ENCODE measurements at places on chromosomes 16 and 17.
A peak's percentile ranks its signal among the peaks of the same experiment; 100 is the strongest.

DNA sequence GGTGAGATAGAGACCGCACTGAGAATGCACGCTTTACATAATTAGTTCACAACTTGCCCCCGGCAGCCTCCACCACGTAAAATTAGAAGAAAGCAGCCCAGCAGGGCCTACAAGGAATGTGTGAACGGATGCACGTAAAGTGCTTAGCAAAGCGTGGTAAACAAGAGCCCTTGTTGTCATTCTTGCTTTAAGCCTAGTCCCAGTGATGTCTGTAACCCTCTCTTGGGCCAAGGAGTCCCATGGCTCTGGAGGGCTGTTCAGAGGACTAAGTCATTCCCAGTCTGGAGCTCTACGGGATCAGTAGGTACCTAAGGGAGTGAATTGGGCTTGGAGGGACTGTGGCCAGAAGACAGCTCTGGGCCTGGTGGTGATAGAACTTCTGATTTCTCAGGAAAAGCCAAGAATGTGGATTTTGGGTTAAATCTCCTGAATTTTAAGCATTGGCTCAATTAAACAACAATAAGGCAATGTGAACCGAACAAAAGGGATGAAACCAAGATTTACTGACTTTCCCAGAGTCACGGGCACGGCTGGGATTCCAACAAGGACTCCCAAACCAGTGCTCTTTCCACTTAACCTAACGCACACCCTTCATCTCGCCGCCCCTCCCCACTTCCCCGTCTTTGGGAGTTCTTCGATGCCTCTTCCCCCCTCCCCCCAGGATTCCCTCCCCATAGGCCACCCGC, 775 bp upstream of the CHP2 start:
- no peak for DNase-seq

- DNase-seq: no peak
Measured at GRCh38 chr16:79988089-79988488, 387.6 kb upstream of the MAF start.

GRCh38 chr16:13543850-13544249, 376.1 kb upstream of the ERCC4 start:
- DNase-seq: no peak

DNA sequence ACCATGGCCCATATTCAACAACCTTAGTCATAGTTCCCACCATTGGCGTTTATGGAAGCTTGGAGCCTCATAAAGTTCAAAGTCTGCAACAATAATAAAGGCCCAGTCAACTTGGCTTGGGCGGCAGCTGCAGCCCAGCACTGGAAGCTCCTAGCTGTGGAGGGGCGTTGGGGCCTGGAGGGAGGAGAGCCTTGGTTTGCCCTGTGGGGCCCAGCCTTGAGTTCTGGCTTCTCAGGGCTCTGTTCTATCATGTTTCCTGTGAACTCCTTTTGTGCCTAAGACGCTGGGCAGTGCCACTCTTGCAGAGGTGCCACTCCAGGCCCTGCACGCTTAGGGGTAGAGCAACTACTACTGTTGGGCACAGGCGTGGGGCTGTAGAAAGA, 927 bp upstream of the ENGASE start:
- DNase-seq: no peak

GRCh38 chr16:76705892-76706291, 428.7 kb downstream of the CNTNAP4 start:
- DNase-seq: no peak

- peak; percentile 73 for DNase-seq
Measured at GRCh38 chr17:65332375-65332774, 195.2 kb downstream of the RGS9 start.

DNA sequence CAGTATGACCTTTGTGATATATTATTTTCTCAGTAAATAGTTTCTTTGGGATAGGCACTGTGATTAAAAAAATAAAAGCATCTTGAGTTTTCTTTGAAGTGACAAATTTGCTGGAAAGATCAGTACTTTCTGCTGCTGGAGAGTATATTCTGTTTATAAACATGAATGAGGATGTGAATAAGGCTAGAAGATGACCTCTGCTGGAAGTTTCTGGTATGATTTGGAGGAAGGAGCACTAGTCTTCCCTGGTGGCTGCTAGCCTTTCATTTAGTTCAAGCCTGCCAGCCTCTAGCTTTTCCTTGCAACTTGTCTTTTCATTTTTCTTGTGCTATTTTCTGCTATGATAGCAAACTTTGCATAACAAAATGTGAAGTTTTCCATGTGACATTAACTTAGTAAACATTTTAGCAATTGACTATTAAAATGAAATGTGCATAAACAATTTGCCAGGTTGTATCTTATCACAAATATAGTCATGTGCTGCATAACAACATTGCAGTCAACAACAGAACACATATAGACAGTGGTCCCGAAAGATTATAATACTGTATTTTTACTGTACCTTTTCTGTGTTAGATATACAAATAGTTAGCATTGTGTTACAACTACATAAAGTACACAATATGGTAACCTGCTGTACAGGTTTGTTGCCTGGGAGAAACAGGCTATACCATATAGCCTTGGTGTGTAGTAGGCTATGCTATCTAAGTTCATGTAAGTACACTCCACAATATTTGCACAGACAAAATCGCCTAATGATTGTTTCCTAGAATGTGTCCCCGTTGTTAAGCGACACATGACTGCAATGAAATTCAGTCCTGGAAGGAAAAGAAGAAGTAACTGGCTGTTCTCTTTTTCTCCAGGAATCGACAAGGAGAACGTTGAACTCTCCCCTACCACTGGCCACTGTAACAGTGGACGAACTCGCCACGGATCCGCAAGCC, 18.1 kb upstream of the RAB11FIP4 start:
- peak; percentile 69 for DNase-seq

DNA sequence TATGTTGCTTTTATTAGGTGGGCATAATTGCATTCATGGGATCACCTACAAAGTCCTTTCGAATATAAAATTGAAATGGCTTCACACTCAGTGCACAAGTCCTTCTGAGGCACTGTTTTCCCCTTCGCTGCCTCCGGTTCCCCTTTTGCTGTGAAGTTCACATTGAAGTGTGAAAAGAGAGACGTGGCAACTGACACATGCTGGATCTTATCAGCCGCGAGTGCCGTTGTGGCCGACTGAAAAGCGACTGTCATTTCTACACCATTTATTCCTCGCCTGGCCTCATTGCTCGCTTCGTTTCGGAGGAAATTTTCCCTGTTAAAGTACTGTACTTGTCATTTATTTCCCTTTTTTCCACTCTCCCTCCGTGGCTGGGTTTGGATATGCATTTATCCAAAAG, 423.5 kb downstream of the MAF start:
- no peak for DNase-seq

- DNase-seq: no peak
Measured at GRCh38 chr17:77407321-77408277, 266.8 kb downstream of the SEC14L1 start.

- DNase-seq: no peak
Measured at GRCh38 chr16:59144326-59144725, 410.2 kb upstream of the GOT2 start.

DNA sequence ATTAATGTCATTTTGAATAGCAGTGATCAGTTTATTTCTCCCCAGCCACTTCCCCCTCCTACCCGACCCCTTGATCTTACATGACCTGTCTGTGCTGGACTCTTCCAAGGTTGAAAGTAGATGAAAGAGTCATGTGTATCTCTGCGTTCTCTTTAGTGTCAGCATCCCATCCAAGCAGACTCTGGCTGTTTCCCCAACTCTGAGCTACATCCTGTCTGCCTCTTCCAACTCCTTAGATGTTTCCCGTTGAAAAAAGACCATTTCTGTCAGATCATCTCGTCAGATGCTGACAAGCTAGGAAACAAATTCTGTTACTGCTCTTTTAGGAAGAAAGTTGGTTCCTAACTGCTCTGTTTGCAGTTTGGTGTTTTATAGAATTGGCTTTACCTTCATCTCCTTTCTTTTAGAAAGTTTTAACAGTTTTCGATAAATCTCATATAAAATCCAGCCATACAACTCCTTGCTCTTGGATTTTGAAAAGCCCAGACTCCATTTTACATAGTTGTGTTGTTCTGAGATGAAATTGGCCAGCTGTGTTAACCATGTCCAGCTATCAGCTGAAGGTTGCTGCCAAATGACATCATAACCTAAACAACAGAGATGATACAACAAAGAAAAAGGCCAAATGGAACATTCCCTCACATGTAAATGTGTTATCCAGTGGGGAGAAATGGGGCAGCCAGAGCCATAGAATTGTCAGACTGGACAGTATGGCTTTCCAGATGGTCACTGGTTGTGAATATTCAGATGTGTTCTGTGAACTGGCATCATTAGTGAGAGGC, 43.5 kb downstream of the CYB561 start:
- DNase-seq: peak; percentile 17

DNA sequence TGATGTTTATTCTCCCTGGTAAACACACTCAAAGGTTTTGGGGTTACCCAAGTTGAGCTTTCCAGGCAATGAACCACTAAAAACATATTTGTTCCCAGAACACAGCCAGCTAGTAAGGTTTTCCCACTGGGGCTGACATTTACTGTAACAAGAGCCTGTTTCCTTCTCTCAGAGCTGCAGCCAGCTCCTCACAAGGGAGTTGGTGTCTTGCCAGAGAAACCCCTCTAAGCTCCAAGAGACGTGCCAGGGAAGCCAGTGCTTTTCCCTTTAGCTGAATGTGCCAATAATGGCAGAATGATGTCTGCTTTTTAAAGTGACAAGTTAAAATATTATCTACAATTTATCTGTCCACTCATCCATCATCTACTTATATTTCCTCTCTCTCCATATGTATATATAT, 170.8 kb upstream of the RBFOX1 start:
- no peak for DNase-seq

GRCh38 chr17:20999044-20999573, 43.7 kb downstream of the USP22 start:
- DNase-seq: no peak

Data from GM03348 (cell line).